Stimulated activated CD4-positive, alpha-beta T cell treated with anti-CD3 and anti-CD28 coated beads, Interleukin-1b, Interleukin-23, amount 100 ng/mL, for 1 hour (primary cell): ENCODE measurements at places on chromosomes 3 and 15.

- DNase-seq = no peak
Observed at GRCh38 chr3:58288011-58288728, 17.9 kb upstream of the RPP14 start.

DNA sequence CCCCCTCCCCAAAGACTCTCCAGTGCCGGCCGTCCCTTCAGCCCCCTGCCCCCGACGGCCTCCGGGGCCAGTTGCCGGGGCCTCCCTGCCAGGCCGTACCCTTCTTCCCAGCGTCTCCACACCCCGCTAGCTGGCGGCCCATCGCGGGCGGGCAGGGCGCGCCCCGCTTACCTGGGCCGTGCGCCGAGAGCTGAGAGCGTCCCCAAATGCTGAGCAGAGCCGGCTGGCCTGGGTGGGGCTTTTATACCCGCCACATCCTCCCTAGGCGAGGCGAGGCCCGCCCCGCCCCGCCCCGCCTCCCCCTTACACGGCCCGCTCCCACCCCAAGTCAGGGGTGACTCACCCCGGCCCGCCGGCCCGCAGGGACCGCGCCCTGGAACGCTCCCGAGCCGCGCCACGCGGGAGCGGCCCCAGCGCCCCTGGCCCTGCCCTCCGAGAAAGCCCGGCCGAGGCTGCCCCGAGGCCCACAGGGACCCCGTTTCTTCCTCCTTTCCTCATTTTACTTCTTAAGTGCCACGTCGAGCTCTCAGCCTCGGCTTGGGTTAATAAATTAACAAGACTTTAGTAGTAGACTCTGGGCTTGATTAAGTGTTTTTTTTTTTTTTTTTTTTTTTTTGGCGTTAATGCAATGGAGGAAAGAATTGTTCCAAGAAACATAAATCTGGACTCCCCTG, at the start of gene ANXA2:
TSS of gene ANXA2 (minus strand) at position 215 of the 674 bp plus-strand sequence. CDS start 11,911 bp downstream, outside the sequence.
- DNase-seq = peak; percentile 78

DNA sequence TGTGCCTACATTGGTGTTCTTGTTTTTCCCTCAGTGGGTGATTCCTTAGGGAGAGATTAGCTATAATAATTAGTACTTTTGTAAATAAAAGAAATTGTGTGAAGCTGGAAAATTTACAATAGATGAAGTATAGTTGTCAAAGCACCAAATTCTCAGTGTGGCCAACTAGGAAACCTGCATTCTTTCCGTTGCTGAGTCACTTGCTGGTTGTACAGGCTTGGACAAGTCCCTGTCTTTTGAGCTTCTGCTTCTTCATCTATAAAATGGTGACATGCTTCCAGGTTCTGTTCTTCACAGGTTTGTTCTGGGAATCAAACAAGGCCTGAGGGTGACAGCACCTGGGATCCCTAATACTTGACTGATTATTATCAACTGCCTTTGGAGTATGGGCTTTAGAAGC, 184.1 kb upstream of the HES1 start:
- no peak for DNase-seq

- DNase-seq = no peak
Observed at GRCh38 chr15:46502667-46503066, 867.8 kb downstream of the SQOR start.

- DNase-seq = no peak
Observed at GRCh38 chr15:60964527-60964926, 264.6 kb downstream of the RORA start.

- DNase-seq = no peak
Observed at GRCh38 chr3:187085021-187085666, 54.2 kb downstream of the RPL39L start.

DNA sequence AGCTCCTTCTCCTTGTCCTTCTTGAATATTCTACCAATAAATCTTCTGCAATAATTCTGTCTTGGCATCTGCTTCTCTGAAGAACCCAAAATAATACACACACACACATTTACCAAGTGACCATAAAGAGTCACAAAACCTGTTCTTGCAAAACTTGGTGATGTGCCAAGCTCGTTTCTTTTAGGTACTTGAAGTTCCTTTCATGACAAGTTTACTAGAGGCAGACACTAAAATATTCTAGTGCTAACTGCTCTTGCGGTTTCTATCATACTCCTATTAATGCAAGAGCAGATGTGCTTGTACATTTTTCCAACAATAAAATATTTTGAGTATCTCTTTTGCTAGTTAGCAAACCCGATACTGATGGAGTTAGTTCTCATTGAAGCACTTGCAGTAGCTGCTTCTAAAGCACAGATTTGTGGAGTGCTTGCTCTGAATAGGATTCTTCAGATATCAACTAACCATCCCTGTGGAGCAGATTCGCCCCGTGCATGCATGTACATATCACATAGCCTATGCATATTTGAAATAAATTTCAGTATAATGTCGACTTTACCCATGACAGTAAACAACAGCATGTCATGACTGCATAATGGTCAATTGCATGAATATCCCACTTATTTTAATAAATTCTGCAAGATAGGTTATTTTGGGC, 23.2 kb downstream of the HHLA2 start:
- DNase-seq = no peak

DNA sequence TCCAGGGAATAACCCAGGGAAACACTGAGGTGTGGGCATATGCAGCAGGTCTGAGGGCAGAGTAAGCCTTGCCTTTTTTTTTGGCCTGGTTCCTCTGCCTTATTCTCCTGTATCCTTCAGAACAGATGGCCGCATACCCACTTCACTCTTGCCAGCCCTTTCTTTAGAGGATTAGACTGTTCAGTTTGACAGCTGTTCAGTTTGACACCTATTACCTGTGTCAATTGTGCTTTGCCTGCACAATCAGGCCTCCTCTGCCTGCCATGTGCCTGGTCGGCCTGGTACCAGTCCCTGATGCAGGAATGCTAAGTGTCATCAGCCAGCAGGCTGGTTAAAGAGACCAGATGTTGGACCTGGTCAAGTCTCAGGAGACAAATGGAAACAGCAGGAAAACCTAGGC, 22.3 kb downstream of the TM6SF1 start:
- no peak for DNase-seq

DNA sequence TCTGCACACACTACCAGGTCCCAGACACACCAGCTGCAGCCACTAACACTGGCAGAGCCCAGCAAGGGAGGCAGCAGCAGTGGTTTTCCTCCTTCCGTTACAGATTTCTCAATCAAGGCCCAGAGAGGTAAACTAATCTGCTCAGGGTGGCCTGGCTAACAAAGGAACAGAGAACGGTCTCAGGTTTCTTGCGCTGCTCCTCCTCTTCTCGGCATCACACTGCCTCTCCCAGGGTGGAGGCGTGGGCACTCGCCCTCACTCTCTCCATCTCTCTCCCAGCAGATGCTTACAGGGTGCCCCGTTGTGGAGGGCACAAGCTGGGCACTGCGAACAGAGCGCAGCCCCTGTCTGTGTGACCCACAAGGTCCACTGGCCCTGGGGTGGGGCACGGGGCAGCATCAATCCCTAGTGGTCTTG, 228.7 kb downstream of the VPS13C start:
- DNase-seq = no peak

- no peak for DNase-seq
Observed at GRCh38 chr3:184636741-184637316, 75.0 kb downstream of the MAGEF1 start.
